Neuronal stem cell (in vitro differentiated cells): ENCODE measurements at places on chromosomes 6 and 20.

DNA sequence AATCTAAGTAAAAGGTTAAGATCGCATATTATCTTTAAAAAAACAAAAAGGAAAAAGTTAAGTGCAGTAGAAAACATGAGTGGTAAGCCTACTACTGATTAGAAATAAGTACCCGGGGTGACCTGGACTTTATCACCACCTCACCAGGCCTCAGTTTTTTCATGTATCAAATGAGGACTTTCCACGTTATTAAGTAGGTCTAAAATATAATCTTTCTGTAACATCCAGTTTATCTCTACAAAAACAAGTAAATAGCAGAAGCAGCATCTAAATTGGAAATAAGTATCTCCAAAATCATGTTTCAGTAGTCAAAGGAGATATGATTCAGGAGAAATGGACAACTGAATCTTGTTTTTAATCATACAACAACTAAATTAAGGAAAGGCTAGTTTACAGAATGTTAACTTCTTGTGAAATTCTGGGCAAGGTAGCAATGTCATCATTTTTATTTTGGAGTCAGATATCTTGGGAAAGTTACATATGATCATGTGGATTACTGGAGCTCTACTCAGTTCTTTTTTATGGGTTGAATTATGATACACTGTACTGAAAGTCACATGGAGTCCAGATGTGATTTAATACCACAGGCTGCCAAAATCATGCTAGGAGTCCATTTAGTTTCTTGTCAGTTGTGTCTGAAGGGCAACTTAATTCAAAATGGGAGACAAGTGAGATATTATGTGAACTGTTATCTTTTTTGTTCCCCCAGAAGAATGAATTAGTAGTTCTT lies 114.7 kb upstream of the PRL start:
- no peaks in the 10 kb centered on the region for H3K4me1 ChIP-seq
- no peak for DNase-seq
- H3K4me3 ChIP-seq, result no peak overlapping the region

GRCh38 chr6:9409126-9409525 lies 973.8 kb upstream of the SLC35B3 start:
- no peaks in the 10 kb centered on the region for H3K4me1 ChIP-seq
- peaks cover 2% of the 10 kb centered on the region for H3K36me3 ChIP-seq
- no peaks in the 10 kb centered on the region for H3K27me3 ChIP-seq

DNA sequence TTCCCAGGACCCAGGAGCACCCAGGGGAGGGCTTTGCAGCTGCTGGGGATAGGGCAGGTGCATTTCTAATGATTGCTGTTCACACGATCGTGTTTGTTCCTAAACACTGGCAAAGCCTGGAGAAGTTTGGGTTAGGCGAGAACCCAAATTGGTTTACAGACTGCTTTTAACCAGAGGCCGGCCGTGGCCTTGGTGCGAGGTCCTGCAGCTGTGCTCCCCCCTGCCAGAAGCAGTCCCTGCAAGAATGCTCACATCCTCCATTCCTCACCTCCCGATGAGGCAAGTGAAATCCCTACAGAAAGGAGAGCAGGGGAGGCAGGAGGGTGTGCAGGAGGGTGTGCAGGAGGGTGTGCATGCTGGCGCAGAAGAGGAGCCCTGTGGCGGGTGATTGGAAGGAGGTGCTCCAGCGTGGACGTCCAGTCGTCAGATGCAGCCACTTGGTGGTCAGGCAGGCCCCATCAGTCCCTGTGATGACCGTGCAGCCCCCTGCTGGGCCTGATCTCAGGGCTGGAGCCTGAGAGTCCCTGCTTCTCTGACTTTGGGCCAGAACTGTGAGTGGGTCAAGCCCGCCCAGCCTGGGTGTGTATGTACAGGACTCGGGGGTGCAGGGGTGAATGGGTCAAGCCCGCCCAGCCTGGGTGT lies 55.7 kb upstream of the FRMD1 start:
- H3K4me1 ChIP-seq, result peaks cover 13% of the 10 kb centered on the region
- no peaks in the 10 kb centered on the region for H3K36me3 ChIP-seq
- H3K27ac ChIP-seq, result no peak overlapping the region
- peaks cover 10% of the 10 kb centered on the region for H3K27me3 ChIP-seq

- no peak overlapping the region for H3K27ac ChIP-seq
- H3K4me3 ChIP-seq, result no peak overlapping the region
- DNase-seq, result no peak
- no peaks in the 10 kb centered on the region for H3K4me1 ChIP-seq
- peaks cover 2% of the 10 kb centered on the region for H3K36me3 ChIP-seq
These were observed 48.6 kb downstream of the TOMM6 start for GRCh38 chr6:41836022-41836659.

DNA sequence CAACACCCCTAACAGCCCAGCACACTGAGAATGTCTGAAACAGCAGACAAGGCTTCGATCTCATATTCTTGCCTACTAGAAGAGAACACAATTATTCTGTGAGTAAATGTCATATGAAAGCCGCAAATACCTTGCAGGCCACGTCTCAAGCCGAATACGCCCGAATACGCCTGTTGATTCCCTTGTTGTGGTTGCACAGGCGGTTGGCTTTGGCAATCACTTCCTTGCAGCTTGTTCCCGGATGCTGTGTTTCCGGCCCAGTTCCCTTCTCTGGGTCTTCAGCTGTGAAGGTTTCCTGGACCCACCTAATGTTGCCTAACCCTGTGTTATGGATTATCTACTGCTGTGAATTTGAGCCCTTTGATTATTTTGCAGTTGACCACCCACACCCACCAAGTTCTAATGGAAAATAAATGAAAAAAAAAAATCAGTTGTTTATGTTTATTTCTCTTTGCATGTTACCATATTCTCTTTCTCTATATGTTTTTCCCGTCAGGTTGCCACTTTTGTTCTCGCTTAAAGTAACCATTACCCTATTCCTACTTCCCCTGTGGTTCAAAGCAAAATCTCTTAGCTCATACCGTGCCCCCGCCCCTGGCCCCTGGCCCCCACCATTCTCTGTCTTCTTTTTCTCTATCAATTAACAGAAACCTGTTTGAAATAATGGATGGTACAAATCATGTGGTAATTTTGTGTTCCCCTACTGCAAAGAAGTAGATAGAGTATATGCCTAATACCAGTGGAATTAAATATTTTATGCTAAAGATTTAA lies 172.4 kb downstream of the ADGB start:
- no peak overlapping the region for H3K4me3 ChIP-seq
- no peaks in the 10 kb centered on the region for H3K4me1 ChIP-seq
- no peak for DNase-seq
- no peaks in the 10 kb centered on the region for H3K27me3 ChIP-seq
- H3K27ac ChIP-seq, result no peak overlapping the region

DNA sequence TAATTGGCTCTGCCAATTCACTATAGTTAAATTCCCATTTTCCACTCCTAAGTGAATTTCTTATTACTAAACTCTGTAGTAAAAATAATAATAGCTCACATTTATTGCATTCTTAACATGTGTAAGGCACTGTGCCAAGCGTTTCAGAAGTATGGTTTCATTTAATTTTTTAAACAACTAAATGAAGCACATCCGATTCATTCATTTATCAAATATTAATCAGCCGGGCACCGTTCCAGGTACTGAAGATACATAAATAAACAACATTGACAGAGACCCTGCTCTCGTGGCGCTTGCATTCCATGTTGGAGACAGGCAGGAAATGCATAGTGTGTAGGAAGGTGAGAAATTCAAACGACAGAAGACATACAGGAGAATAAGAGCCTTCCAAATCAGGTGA lies 423.2 kb upstream of the JARID2 start:
- H3K36me3 ChIP-seq, result no peaks in the 10 kb centered on the region
- no peaks in the 10 kb centered on the region for H3K27me3 ChIP-seq
- no peak overlapping the region for H3K27ac ChIP-seq
- no peak for DNase-seq
- H3K4me1 ChIP-seq, result peaks cover 20% of the 10 kb centered on the region

DNA sequence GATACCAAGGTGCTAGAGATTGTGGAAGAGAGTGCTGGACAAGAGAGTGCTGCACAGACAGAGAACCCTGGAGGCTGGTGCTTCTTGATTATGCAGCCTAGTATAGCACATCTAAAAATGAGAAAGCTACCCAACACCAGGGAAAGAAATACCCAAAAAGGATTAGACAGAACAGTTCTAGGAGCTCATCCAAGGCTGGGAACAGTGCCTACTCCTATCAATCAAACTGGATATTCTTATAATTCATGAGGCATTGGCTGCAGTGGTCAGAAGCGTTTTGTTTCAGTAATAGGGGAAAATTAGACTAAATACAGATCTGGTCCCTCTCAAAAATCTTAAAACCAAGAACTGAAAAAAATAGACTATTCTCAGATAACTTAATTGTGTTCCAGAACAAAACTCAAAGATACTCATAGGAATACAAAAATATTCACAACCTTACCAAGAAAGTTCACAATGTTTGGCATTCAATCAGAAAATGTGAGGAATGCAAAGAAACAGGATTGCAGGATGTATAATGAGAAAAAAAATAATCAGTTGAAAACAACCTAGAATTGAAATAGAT lies 222.9 kb downstream of the EPHA7 start:
- H3K4me3 ChIP-seq, result no peak overlapping the region
- no peak overlapping the region for H3K27ac ChIP-seq
- H3K27me3 ChIP-seq, result no peaks in the 10 kb centered on the region
- DNase-seq, result no peak

DNA sequence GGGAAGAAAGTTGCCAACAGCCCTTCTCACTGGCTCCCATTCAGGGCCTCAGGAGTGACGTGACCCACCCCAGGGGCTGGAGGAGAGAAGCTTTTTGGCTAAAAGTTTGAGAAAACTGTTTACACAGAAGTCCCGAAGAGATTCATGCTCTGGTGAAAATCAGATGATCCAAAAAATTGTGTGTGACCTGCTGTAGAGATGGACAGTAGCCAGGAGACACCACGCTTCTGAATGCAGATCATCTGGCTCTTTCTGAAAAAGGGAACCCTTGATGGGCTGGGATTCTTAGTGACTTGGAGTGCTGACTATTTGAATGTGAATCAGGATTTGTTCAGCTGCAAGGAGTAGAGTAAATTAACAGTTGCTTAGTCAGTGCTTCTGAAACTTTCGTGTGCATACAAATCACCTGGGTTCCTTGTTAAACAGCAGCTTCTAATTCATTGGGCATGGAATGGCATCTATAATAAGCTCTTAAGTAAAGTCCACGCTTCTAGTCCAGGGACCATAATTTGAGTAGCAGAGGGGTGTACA lies 265.1 kb downstream of the PREX1 start:
- no peak overlapping the region for H3K27ac ChIP-seq
- DNase-seq, result no peak
- H3K4me1 ChIP-seq, result no peaks in the 10 kb centered on the region
- no peaks in the 10 kb centered on the region for H3K36me3 ChIP-seq
- H3K4me3 ChIP-seq, result no peak overlapping the region

DNA sequence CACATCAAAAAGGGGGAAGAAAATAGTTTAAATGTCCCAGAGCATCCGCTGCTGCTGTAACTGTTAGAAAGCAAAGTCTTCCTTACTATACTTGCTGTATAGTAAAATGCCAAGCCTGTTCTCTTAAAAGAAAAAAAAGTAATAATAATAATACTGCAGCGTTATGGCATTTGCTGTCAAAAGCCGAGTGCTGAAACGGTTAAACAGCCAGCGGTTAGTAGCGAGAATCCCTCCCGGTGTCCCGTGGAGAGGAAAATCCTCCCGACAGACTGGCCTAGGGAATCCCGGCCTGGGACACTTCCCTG lies 19.5 kb upstream of the NFATC2 start:
- no peaks in the 10 kb centered on the region for H3K27me3 ChIP-seq
- DNase-seq, result no peak
- H3K36me3 ChIP-seq, result no peaks in the 10 kb centered on the region
- H3K4me3 ChIP-seq, result peak overlapping the region; percentile 55
- no peak overlapping the region for H3K27ac ChIP-seq

GRCh38 chr6:47413752-47414422 lies 63.7 kb upstream of the CD2AP start:
- H3K27me3 ChIP-seq, result no peaks in the 10 kb centered on the region
- H3K4me1 ChIP-seq, result peaks cover 3% of the 10 kb centered on the region
- DNase-seq, result peak; percentile 48
- H3K36me3 ChIP-seq, result no peaks in the 10 kb centered on the region
- H3K4me3 ChIP-seq, result no peak overlapping the region

GRCh38 chr6:151445482-151445881 lies 6.4 kb downstream of the RMND1 start:
- H3K4me1 ChIP-seq, result no peaks in the 10 kb centered on the region
- no peak overlapping the region for H3K4me3 ChIP-seq
- no peak for DNase-seq
- no peaks in the 10 kb centered on the region for H3K27me3 ChIP-seq
- H3K27ac ChIP-seq, result no peak overlapping the region

DNA sequence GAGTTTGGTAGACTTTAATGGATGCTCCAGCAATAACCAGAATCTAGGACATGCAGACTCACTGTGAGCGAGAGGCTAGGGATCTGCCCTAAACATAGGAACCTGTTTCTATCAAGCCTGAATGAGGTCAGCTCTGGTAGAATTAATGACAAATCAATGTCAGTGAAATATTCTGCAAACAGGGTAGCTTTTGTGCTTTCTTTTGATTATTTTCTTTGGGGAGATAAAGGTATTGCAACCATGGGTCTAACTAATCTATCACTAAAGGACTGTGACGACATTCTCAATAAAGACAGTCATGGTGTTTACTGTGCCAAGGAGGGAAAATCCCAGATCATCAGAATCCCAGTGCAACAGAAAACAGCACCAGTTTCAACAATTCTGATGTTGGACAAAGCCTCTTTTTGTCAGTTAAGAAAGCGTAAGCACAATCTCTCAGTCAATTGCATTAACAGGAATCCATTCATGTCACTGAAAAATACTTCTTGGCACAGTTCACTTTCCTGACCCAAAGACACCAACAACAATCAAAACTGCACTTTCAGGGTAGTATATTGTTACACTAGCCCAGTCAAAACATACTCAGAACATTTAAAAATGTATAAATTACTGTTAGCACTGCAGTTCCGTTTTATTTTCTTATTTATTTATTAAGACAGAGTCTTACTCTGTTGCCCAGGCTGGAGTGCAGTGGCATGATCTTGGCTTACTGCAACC lies 36.8 kb upstream of the SMIM29 start:
- no peak for DNase-seq
- H3K4me1 ChIP-seq, result no peaks in the 10 kb centered on the region

GRCh38 chr6:114096561-114097172 lies 125.7 kb upstream of the HDAC2 start:
- H3K27me3 ChIP-seq, result no peaks in the 10 kb centered on the region
- H3K4me1 ChIP-seq, result no peaks in the 10 kb centered on the region
- no peak overlapping the region for H3K4me3 ChIP-seq
- H3K27ac ChIP-seq, result no peak overlapping the region
- no peaks in the 10 kb centered on the region for H3K36me3 ChIP-seq
